Hypothalamus (tissue), 51 donors: ENCODE measurements at places on chromosomes 12 and 14.

GRCh38 chr12:26845057-26845666 is 12.2 kb upstream of the ITPR2 start:
- DNase-seq, result peak; percentile 15

DNA sequence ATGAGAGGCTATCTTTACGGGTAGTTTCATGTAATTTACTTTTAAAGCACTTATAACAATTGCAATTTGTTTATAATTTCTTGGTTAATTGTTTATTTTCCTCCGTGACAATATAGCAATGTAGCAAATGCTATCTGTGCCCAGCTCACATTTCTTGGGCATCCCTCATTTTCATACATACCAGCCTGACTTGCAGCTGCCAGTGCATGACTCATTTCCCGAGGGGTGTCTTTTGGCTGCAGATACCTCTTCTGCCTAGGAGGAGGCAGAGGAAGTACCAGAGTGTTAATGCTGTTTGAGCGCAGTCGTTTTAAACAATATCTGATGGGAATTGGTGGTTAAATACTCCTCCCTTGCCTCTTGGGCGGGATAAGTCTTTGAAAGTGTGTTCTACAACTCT is 104.2 kb upstream of the ABCD2 start:
- DNase-seq, result no peak

- no peak for DNase-seq
Measured at GRCh38 chr12:49944718-49945117, 5.8 kb upstream of the AQP2 start.

GRCh38 chr12:10272467-10272866 is 35.2 kb upstream of the KLRD1 start:
- no peak for DNase-seq

- no peak for DNase-seq
Measured at GRCh38 chr12:47276253-47276620, 196.5 kb upstream of the AMIGO2 start.

GRCh38 chr12:46959502-46959901 is 119.9 kb upstream of the PCED1B start:
- DNase-seq, result no peak

GRCh38 chr14:101102875-101103274 is 199.4 kb upstream of the RTL1 start:
- DNase-seq, result no peak

DNA sequence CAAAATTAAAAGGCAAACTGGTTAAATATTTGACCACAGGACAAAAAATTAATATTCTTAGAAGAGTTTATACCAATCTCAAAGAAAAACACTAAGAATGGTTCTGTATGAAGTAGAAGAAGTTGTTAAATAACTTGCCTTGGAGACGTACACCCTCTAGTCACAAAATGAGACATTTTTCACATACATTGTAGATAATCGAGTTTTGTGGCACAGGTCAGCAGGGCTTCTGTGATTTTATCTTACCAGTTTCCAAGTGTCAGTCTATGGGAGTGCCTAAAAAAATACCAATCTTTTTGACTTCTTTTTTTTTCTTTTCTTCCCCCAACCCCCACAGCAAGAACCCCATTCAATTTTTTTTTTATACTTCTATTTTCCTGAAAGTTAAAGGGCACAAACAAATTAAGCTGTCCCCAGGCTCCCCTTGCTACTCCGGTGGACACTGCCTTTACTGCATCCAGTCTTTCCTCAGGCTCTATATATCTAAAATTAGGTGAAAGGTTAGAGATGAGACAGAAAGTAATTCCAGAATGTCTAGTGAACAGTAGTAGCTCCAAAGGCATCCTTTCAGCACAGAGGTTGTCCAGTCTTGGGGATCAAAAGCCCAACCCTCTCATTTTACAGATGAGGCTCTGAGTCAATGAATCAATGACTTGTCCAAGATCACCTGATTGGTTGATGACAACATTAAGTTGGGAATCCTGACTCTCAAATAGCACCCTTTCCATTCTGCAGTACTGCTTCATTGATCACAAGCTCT is 6.2 kb downstream of the LIMA1 start:
- no peak for DNase-seq

GRCh38 chr14:61257469-61258057 is 23.6 kb downstream of the TMEM30B start:
- no peak for DNase-seq

GRCh38 chr14:103561381-103562178 is 877 bp downstream of the BAG5 start:
- no peak for DNase-seq

GRCh38 chr14:83960832-83961512 is 1569.0 kb upstream of the FLRT2 start:
- DNase-seq, result no peak

- DNase-seq, result no peak
Measured at GRCh38 chr12:86950043-86950442, 693.9 kb upstream of the MGAT4C start.

DNA sequence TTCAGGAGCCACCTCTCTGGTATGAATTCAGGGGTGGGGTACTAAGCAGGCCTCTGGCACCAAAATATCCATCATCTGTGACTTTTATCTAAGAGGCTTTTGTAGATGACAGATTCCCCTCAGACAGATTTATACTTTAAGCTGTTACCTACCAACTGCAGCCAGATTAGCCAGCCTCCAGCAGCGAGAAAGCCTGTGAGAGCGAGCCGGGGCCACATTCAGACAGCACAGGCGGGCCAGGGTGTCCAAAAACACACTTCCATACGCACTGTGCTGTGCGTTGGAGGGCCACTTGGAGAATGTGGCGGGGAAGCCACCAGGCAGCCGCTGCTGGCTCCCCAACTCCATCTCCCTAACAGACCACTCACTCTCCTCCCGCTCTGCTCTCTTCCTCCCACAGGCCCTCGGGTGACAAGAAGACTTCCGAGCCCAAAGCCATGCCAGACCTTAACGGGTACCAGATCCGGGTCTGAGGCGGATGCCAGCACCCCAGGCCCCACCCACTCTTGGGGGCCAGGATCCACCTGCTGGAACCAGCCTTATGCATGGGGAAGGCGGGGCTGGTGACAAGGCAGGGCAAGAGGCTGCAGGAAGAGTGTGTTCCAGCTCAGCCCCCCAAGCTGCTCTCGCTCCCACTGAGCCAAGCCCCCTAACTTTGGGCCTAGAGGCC is 17.4 kb downstream of the VASH1 start:
- DNase-seq, result no peak

- DNase-seq, result no peak
Measured at GRCh38 chr12:47863985-47864384, 40.8 kb downstream of the VDR start.

DNA sequence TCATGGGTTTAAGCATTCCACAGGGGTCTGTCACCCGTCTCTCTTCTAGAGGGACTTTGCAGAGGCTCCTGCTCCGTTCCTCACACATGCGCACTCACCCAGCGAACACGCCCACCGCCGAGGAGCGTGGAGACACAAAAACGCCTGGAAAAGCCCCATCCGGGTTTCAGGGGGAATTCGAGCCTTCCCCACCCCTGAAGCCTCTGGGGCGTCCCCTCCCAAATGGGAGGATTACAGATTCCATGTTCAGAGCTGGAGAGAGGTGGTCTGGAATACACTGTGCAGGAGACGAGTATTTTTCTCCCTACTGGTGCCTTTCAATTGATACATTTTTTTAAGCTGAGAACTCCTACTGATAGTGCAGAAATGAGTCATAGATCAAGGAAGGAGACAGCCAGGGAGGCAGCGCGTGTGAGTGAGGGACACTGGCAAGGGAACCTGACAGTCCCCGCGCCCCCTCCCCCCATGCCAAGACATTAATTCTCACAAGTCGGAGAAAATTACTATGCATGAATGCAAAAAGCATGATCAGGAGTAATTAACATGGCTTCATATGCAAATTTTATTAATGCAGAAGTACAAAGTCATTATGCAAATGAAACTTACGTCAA is 36.9 kb downstream of the BCL11B start:
- DNase-seq, result peak; percentile 19

GRCh38 chr14:90159146-90159545 is 97.2 kb upstream of the PSMC1 start:
- no peak for DNase-seq

DNA sequence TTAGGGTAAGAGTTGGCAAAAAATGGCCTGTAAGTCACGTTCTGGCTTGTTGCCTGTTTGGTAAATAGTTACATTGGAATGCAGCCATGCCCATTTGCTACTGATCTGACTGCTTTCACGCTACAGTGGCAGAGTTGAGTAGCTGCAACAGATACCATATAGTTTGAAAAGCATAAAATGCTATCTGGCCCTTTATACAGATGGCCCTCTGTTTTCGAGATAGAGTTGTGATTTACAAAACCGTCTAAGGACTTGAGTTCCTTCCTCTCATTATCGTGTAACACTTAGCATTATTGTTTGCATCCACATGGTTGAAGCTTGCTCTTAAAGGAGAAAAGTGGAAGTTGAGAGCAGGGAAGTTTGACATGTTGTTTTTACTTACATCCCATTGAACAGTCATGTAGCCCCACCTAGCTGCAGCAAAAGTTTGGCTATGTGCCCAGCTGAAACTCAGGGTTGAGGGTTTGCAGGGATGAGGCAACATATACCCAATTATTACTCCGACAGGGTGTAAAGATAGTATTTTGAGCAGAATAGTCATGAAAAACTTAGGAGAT is 11.3 kb upstream of the SCFD1 start:
- no peak for DNase-seq
